ENCODE measurements at places on chromosomes 11 and 22. TPM values are rescaled to one million over a fixed set of nuclear protein-coding genes. Genes with fewer than 3 reads are reported as not detected.

PKNOX2 gene
- not detected for total RNA-seq

NOX4 gene
- total RNA-seq, result not detected

DNA sequence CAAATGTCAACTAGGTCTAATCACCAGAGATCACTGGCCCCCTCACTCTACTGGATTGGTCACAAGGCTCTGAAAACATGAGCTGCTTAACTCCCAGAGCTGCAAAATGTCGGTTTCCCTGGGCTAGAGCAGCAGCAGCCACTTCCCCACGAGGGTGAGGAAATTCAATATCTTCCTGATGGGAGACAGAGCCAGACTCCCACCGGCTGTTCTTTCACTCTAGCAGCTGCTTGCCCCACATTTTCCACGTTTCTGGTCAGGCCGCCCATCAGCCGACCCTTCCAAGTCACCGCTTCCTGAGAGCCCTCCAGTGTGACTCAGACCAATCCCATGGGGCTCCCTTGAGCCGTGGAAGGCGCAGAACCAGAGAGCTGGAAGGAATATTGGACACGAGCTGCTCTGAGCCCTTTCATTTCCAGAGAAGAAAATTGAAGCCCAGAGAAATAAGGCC, 227.0 kb downstream of the ADAMTS15 start:
- H3K36me3 ChIP-seq, result no peaks in the 10 kb centered on the region
- no peak for DNase-seq
- no peak overlapping the region for H3K27ac ChIP-seq
- H3K4me3 ChIP-seq, result no peak overlapping the region

HBE1 gene
- not detected for total RNA-seq

DNA sequence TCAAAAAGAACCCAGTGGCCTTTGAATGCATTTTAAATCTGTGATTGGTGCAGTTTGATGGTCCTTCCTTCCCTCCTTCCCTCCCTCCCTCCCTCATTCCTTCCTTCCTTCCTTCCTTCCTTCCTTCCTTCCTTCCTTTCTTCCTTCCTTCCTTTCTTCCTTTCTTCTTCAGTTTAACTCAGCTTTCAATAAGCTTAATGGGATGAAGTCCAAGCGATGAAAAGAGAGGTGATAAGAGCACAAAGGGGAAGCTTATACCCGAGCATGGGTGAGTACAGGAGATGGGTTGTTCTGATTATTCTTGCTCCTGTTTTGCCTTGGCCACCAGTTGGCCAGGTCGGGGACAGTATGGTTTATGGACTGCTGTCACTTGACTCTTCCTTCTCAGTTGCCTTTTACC, 605.6 kb downstream of the NTM start:
- no peak for DNase-seq
- no peaks in the 10 kb centered on the region for H3K36me3 ChIP-seq
- no peak overlapping the region for H3K27ac ChIP-seq
- H3K27me3 ChIP-seq, result no peaks in the 10 kb centered on the region
- no peak overlapping the region for H3K4me3 ChIP-seq
- no peaks in the 10 kb centered on the region for H3K4me1 ChIP-seq

ANKK1 gene
- not detected for total RNA-seq

DNA sequence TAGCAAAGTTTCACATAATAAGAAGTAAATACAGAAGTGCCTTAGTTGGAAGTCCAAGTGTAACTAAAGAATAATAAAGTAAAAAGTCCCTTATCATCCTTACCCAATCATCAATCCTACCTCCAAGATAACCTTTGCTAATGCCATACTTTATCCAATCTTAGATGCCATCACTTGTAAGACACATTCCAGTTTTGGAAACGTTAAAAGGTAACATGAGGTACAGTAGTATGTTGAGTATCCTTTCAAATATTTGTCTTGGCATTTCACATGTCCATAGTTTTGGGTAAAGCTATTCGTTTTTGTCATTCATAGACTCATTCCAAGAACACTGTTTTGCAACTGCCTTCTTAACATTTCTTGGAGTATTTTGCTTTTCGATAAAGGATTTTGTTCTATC, 115.2 kb upstream of the TEAD1 start:
- H3K36me3 ChIP-seq, result no peaks in the 10 kb centered on the region
- H3K4me1 ChIP-seq, result no peaks in the 10 kb centered on the region
- no peak for DNase-seq
- no peak overlapping the region for H3K27ac ChIP-seq

DNA sequence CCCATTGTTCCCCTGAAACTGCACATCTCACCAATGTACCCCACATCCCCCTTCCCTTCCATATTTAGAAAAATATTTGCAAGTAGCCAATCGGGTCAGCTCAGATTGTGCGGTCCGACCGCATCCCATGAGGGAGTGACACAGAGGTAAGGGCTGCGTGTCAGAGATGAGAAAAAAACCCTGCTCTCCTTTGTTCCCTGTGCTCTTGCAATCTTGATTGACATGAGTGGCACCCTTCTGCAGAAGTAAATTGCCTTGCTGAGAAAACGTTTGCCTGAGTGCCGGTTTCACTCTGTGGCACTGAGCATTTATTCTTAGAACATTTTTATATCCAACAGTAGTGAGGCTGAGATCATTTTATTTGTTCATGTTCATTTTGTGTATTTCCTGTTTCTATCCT, 81.6 kb upstream of the CCDC90B start:
- no peak for DNase-seq
- no peak overlapping the region for H3K27ac ChIP-seq
- no peaks in the 10 kb centered on the region for H3K36me3 ChIP-seq
- H3K4me1 ChIP-seq, result no peaks in the 10 kb centered on the region
- H3K27me3 ChIP-seq, result no peaks in the 10 kb centered on the region

CHADL gene
- total RNA-seq, result 0.36 TPM

OR51S1 gene
- not detected for total RNA-seq
